ENCODE measurements at places on chromosomes 5 and 9. TPM values are rescaled to one million over a fixed set of nuclear protein-coding genes. Genes with fewer than 3 reads are reported as not detected.

DNA sequence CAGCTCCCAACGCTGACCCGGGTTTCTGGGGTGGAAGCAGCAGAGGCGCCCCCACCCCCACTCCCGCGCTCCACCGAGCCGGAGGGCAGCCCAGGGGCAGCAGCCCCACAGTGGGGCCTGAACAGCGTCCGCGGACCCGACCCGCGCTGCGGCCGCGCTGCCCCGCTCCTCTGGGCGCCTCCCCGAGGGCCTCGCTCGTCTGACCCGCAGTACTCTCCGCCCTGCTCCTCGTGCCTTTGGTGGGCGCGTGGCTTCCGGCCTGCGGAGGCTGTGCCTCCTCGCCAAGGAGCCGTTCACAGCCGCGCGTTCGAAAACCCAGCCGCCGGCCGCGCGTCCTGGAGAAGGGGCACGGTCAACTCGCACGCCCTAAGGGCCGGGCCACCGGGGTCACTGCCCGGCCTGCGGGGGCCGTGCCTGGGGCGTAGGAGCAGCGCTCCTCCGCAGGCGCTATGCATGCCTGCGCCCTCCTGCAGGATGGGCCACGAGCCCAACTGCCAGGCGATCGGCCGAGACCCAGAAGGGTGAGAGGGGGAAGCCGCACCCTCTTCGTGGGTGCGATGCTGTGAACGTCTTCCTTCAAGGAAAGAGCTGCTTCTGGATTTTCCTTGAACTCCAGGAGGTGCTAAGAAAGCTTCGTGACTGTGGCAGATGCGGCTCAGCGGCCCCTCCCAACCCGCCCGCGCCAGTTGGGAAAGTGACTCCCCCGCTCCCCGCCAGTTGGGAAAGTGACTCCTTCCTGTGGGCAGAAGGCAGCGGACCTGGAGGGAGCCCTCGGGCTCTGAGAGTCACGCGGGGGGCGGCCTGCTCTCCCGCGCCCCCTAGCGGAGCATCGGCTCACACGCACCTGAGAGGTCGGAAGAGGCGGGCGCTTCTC, 82.7 kb downstream of the HSD17B3 start:
- DNase-seq = no peak

GRCh38 chr5:10343486-10343885, 10.0 kb upstream of the MARCHF6 start:
- DNase-seq = no peak

DNA sequence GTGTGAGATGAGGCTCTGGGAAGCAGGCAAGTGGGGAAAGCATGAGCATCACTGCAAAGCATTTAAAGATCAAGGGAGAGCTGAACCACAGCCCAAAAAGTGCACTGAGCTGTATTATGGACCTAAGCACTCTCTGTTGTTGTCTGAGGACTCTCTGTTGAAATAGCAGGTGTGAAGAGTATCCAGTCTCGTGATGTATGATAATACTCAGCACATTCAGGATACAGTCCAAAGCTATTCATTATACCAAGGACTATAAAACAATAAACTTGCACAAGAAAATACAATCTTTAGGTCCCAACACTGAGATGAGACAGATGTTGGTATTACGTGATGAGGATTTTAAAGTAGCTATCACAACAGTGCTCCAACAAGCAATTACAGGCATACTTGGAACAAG, 97.5 kb upstream of the IGFBPL1 start:
- DNase-seq = no peak

Gene RLN1
- total RNA-seq = 1.6 TPM

GRCh38 chr5:110896901-110897300, 158.1 kb downstream of the SLC25A46 start:
- no peak for DNase-seq

Gene FABP6
- total RNA-seq = 2.8 TPM

DNA sequence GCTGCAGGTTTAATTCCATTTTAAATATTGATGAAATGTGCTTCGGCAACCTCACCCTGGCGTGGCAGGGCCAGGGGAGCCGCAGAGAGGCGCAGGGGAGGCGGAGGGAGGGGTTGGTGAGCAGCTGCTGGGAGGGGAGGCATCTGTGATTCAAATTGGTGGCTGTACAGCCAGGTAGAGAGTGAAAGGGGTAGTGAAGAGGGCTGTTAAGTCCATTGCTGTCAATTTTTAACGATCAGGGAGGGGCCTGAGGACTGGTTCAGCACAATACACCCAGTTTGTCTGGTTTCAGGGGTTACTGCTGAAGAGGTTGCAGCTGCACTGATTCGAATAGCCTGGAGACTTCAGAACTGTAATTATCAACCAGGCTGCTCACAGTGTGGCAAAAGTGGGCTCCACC, 31.3 kb downstream of the LHX6 start:
- DNase-seq = peak; percentile 49

GRCh38 chr5:139600336-139600949, 39.3 kb downstream of the UBE2D2 start:
- DNase-seq = no peak

DNA sequence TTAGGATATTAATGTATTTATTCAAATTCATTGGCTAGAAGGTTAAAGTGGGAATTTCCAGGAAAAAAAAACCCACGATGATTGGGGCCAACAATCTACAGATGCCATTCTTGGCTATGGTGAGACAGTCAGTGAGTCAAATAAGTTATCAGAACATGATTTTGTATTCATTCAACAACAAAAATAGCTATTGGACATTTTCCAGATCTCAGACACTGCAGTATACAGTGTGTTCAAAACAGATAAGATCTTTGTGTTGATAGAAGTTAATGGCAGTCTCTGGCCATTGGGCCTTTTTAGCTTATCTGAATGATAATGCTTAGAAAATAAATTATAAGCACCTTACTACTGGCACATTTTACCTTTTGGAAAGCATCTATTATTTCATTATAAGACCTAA, 547.7 kb downstream of the MAT2B start:
- no peak for DNase-seq

DNA sequence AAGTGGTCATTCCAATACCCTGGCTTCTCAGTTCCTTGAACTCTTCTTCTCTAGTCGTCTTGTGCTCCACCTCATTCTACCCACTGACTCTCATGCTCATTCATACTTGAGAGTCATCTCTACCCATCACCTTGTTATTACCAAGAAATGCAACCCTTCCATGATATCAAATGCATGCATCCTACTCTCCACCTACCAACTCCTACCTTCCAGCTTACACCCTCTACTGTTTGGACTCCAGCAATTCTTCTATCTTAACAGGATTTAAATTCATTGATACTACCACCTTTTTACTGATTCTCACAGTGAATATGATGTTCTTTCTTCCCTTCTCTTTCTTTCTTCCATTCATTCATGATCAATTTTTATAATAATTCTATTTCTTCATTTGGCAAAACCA, 30.7 kb downstream of the NRG2 start:
- DNase-seq = no peak

DNA sequence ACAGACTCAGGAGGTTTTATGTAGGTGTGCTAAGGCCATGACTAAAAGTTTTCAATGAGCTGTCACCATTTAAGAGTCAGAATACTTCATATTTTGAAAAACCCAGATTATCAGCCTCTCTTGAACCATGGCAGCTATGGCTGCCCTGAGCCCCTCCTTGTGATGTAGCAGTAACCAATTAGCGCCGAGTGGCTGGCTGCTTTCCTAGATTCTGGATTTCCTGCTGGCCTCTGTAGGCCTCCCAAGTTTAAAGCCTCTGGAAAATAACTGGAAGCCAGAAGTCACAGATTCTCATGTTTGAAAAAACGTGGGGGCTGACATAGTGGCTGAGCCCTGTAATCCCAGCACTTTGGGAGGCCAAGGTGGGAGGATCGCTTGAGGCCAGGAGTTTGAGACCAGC, 25.5 kb downstream of the DAB2IP start:
- DNase-seq = no peak

DNA sequence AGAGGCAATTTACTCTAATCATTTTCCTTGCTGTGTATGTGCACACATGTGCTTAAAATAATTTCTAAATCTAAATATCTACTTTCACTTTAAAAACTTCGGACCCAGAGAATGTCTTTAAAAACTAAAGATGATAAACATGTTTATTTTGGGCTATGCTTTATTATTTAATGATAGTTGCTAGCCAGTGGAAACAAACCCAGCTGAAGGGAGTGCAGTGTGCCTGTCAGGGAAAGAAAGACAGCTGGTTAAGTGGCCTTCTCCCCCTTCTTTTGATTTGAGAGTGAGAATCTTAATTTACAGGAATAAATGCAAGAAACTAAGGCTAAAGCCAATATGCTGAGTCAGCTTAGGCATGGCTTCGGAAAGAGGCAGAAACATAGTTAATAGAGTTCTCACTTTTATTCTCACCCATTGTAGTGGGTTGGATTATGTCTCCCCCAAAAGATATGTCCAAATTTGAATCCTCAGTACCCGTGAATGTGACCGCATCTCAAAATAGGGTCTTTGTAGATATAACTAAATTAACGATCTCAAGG, 111.4 kb downstream of the DCP2 start:
- no peak for DNase-seq

Gene ARHGEF28
- total RNA-seq = 13.6 TPM

GRCh38 chr5:168198359-168198758, 93.1 kb upstream of the WWC1 start:
- DNase-seq = no peak

DNA sequence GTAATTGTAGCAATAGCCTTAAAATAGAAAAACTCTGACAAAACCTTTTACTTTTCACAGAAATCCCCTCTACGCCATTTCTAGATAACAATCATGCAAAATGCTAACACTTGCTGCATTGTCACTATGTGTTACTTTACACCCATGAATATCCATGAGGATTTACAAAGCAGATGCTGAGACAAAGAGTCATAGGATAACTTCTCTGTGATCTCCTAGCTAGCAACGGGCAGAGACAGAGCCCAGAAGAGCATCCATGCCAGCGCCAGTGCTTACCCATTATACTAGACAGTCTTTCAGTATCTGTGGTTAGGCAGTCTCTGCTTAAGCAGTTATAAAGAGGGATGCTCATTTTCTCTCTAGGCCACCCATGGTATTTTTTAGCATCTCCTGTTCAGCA, 474.1 kb downstream of the CAAP1 start:
- DNase-seq = peak; percentile 9

Gene IFNA8
- not detected for total RNA-seq

GRCh38 chr9:99947395-99947794, 40.9 kb downstream of the STX17 start:
- no peak for DNase-seq

Gene ERCC6L2
- total RNA-seq = 137 TPM

Gene TAF1L
- 0.06 TPM for total RNA-seq

Gene FNIP1
- total RNA-seq = 32.9 TPM

- DNase-seq = no peak
Observed at GRCh38 chr5:177453852-177454396, 7.3 kb downstream of the PRR7 start.

DNA sequence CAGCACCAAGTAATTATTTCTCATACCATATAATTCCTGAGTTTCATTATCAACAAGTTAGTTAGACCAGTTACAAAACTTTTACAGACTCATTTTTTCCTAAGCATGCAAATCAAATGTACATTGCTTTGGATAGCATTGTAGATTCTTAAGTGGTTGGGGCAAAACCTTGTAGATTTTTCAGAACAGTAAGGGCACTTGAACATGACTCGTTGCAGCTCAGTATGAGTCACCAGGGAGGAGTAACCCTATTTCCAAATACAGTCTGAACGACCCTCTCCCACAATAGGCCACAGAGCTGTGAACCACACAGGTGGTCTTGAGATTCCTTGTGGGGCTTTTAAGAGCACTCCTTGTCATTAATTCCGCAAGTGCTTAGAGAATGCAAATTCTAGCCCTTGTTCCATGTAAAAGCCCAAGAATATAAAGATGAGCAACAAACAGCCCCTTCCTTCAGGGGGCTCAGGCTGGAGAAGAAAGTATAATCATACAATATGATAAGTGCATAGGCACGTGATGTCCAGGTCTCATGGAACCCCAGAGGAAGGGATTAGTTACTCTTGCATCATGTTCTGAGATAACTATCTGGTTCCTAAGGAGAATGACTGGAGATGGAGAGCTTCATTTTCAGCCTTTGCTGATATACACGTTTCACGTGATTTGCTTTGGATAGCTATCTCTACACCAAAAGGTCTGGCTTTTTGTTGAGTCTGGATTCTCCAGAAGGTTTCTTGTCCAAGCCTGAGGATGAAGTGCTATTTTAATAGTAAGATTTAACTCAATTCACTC, 295.7 kb downstream of the KCNN2 start:
- DNase-seq = no peak

DNA sequence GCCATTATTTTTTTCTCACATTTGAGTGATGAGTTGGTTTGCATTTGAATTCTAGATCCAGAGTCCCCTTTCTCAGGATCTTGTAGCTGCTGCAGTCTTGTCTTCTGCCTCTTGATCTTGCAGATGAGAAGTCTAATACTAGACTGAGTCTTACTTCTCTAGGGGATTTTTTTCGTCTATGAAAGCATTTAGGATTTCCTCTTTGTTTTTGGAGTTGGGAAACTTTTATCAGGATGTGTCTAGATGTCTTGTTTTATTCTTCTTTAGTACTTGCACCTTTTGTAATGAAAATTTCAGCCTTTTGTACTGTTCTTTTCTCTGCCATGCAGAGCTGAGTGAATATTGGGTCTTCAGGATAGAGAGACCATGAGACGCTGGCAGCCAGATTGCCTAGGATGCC, 65.4 kb downstream of the ZNF618 start:
- DNase-seq = no peak

DNA sequence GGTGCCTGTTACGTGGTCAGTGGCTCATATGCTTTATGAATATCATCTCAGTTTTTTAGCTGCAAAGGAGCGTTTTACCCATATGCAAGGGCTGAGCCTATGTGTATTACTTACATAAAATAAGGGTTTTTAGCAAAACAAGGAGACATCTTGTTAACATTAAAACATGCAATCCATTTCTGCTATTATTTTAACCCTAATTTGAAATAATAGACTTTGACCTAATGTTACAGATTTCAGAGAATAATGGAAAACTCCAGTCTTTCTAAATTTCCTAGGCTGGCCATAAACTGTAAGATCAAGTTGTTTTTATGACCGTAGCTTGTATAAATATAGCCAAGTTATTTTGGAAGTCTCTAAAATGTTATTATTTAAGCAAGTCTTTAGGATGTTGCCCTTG, 121.1 kb upstream of the SEMA6A start:
- no peak for DNase-seq

DNA sequence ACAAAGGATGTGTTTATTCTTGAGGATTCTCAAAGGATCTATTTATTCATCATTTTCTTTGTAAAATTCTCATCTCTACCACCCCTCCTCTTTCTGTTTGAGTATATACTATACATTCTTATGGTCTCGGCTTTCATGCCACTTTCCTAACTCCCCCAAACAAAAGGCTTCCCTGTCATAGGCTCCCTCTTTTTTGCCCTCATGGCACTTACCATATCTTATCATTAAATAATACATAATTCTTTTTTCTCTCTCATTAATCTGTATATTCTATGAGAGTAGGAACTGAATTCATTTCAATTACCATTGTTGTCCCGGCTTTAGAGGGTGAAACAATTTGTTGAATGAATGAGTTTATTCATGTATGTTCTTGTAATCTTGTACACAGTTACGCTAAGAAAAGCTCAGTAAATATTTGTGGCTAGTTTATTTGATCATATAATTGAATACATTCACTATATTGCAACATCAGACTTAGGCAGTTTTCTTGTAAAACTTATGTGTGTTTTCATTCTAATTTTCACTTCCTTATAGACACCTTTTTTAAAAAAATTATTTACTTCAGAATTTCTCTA, 254.6 kb downstream of the EDIL3 start:
- no peak for DNase-seq

Gene KCNV2
- total RNA-seq = not detected

Gene EFNA5
- 17.7 TPM for total RNA-seq

GRCh38 chr5:14234204-14234603, 91.1 kb downstream of the TRIO start:
- no peak for DNase-seq

Gene PDCD1LG2
- total RNA-seq = 0.50 TPM

Gene TIMD4
- total RNA-seq = 0.40 TPM

GRCh38 chr9:86507212-86507630, 153.0 kb upstream of the TUT7 start:
- DNase-seq = no peak

Gene BTNL3
- not detected for total RNA-seq

Gene TMEFF1
- 13.1 TPM for total RNA-seq

Measured in spinal cord (tissue), 10 donors.